ENCODE measurements at places on chromosomes 5 and 9.

GRCh38 chr5:65364907-65365306, 116.8 kb downstream of the ADAMTS6 start:
- no peak for DNase-seq

DNA sequence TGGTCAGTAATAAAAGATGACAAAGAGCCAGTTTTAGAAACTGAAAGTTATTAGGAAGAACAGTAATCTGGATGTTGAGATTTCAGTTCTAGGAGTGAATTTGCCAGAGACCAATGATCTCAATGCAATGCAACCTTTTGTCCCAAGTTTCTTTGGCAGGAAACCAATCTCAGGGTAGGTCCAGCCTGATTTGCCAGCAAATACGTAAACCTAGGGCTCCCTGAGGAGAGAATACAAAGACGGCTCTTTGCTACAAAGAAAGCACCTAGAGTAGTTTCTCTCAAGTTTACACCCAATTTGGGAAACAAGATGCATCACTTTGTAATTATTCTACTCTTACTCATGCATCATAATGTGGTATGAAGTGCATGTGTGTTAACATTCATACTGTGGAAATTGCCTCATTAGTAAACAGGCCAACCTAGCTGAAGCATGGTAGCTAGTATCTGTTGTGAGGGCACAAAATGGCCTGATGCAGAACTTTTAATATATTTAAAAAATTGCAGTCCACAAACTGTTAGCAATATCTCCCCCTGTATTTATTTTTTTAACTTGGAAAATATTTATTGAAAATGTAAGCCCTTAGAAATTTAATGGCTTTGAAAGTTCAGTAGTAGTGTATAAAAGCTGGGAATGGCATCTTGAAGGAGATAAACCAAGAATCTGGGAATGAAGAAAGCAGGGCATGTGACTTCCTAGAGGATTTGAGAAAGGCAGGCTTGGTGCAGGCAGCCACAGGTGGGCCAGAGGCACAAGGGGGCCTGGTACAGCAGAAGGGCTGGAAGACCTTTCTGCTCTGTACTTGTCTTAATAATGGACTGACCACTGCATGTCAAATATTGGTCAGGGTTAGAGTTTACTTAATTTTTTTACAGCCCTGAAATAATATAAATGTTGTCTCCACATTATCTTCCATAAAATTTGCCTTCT, 59.5 kb downstream of the MAST4 start:
- no peak for DNase-seq

GRCh38 chr5:82991059-82991458, 86.1 kb downstream of the TMEM167A start:
- no peak for DNase-seq

- no peak for DNase-seq
These were observed 35.8 kb upstream of the SPARC start for GRCh38 chr5:151722546-151722945.

- DNase-seq: no peak
These were observed 14.3 kb upstream of the JADE2 start for GRCh38 chr5:134510970-134511795.

DNA sequence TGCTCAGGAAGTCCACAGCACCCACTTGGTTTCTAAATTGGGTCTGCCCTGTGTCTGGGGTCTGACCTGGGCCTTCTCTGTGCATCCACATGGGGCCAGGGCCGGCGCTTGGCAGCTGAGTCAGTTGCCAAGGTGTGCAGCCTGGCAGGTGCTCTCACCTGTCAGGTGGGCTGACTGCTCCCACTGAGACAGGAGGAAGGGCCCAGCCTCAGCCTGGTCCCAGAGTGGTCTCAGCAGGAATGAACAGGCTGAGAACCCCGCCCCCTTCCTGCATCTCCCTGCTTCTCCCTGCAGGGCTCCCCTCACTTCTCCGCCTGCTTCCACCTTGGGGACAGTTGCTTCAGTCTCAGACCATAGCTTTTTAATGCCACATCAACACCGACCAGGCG, 60.5 kb downstream of the BARX1 start:
- DNase-seq: no peak

DNA sequence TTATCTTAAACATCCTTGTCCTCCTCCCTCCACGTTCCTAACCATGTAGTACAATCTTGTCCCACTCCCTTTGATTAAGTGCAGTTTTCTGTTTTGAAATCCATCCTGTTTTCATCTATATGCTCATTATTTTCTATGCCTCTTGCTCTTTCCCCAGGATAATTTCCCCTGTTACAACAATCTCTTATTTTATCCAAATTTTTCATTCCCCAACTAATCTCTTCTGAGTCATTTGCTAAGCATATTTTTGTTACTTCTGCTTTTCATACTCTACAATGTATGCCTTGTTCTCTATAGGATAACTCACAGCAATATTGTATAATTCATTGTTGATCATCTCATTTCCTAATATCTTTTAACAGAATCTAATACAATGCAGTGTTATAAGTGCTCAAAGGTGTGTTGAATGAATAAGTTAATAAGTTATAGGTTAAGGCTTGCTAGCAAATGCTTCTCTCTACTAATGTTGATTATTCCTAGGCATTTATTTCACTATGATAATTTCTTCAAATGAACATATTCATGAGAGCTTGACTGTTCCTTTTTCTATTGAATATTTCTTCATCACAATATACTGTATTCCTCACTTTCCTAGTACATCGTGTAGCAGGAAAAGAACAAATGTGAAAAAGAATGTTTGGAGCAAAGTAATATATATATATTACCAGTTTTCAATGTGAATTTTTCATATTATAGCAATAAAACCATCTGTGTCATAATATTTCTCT, 1.5 kb downstream of the OMD start:
- DNase-seq: no peak

- no peak for DNase-seq
These were observed 101.3 kb downstream of the NPR3 start for GRCh38 chr5:32812399-32812798.

GRCh38 chr9:113603773-113604172, 140.2 kb downstream of the RGS3 start:
- no peak for DNase-seq

DNA sequence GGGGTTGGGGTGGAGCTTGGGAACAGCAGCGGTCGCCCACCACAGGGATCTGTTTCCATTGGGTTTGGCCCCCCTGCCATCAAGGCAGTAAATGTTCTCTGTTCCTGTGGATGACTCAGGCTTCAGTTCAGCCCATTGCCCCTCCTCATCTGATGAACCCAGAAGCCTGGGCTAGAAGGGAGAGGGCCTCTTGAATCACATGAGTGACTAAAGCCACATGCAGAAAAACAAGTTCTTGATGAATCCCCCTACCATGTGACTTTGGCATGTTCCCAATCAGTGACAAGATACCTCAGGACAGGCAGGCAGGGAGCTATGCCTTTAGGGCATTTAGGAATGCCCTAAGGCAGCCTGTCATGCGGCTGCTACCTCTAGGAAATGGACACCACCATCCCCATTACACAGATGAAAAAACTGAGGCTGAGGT, 2.5 kb downstream of the SH3PXD2B start:
- no peak for DNase-seq

GRCh38 chr9:125366676-125367075, 105.0 kb downstream of the GAPVD1 start:
- DNase-seq: no peak

GRCh38 chr9:7452378-7452777, 347.2 kb downstream of the DMAC1 start:
- DNase-seq: no peak

DNA sequence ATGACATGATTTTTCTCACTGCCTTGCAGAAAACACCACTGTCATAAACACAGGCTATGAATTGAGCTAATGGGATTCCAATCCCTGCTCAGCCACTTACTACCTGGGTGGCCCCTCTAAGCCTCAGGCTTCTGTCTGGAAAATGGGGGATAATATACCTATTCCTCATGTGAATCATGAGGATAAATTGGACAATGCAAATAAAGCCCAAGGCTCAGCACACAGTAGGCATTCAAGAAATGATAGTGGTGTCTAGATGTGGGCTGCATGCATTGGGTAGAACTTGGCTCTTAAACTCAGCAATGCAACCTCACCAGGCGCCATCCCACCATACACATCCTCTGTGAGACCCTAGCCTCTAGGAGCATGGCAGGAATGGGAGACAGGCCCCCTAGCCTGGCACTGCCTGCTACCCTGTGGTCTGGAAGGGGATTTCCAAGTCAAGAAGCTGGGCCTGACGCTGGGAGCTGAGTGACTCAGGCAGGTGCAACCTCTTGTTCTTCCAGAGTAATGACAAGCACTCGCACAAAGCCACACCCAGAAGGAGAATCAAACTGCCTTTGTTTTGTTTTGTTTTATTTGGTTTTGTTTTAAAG, 2.3 kb upstream of the TNIP1 start:
- DNase-seq: peak; percentile 67

DNA sequence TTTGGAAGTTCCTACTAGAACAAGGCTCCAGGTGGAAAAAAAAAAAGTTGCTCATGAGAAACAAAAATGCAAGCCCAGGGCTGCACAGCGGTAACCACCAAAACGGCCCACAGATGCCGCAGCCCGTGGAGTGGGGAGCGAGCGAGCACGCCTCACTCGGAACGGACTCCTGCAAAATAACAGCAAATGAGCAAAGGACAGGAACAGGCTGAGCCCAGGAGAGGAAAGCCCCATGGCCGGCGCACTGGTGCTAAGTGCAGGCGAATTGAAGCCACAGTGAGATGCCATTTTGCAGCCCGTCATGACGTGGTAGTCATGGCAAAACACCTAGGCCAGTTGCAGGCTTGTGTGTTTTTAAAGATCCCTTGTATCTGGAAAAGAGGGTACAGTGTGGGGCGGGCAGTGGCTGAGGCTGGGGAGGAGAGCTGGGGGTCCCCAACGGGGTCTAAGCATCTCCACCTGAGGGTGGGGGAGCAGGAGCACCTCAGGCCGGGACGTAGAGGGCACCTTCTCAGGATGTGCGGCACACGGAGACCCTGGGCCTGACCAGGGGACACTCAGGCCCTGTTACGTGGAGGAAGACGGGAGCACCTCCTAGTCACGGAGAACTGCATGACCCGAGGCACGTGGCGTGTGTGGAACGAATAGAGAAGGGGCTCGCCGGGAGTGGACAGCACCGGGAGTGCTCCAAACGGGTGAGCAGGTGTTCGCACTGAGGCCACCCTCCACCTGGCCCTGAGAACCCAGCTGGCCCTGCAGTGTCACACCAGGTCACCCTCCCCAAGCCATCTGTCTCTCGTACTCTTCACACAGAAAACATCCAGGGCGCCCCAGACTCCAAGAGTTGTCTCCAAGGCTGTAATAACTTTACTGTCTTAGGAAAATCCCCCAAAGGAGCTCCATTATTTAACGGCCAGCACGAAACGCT, 10.7 kb downstream of the GRM6 start:
- no peak for DNase-seq

- DNase-seq: no peak
These were observed 112.5 kb upstream of the IER5L start for GRCh38 chr9:129290606-129291005.

DNA sequence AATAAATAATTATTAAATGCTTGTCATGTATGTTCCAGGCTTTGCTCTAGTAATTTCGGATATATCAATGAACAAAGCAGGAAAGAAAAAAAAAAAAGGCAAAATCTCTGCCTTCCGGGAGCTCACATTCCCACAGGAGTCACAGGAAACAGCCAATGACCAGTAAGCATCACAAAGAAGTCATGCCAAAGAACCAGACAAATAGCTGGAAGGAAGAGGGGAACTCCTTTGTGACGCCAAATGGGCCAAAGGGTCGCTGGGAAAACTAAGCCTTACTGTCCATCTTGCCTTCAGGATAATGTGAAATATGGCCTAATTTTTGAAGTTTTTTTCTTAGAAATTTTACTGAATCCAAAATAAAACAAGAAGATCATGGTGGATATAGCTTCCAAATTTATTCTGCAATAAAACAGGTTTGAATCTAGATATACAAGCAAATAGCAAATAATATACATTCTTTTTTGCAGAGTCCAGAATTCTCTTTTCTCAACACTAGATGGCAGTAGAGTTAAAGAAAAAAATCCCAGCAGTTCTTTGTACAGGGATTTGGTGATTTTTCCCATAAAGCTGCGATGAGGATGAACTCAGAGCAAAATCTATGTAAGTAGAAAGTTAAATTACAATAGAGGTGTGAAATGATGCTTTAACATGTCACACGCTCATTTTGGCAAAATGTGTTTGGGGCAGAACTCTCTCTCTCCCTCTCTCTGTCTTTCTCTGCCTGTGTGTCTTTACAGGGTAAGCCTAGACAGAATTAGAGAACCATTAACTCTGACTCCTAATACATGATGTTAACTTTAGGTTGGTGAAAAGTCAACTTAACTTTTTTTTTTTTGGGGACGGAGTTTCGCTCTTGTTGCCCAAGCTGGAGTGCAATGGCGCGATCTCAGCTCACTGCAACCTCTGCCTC, 60.0 kb upstream of the TUT7 start:
- no peak for DNase-seq

DNA sequence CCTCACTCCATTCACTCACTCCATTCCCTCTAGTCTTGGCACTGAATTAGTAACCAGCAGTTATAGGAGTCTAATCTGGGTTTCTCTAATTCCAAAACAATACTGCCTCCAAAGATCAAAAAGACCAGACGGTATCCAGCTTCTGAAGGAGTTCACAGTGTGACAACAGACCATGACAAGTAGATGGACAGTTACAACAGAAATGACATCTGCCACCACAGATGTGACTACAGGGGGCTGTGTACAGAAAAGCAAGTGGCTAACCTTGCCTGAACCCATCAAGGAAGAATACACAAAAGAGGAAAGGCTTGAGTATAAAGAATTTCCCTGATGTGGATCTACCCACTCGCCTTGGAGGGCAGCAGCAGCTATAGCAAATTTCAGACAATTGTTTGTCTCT, 112.4 kb downstream of the ACTL7B start:
- no peak for DNase-seq

- DNase-seq: no peak
These were observed 188.8 kb downstream of the KIAA0825 start for GRCh38 chr5:94429566-94429965.

DNA sequence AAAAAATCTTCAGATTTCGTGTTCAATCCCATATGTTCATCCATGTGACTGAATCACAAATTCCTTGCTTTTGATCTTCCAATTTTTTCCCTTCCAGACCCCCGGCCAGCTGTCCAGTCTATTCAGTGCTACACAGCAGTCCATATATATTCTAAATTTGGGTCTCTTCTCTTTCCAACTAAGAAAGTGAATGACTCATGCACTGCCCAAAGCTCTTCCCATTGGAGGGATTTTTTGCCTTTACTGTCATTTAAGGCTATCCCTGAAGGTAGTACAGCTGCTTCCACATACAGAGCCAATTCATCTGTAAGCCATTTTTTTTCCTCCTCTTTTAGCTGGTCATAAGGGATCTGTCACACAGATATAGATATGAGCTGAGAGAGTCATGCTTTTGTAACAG, 478.3 kb downstream of the DMRT2 start:
- no peak for DNase-seq

DNA sequence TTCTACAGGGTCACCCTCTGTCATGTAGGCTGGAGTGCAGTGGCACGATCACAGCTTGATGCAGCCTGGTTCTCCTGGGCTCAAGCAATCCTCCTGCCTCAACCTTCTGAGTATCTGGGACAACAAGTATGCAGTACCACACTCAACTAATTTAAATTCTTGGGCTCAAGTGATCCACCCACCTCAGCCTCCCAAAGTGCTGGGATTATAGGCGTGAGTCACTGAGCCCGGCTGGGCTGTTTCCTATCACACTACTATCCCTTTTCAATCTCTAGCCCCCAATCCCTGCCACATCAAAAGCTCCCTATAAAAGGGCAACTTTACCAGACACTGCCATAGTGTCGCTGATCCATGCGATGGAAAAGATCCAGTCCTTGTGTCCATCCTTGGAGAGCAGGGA, 20.4 kb downstream of the DCAF12 start:
- DNase-seq: no peak

- DNase-seq: no peak
These were observed 167.9 kb upstream of the ACTBL2 start for GRCh38 chr5:57650360-57651069.
